ENCODE measurements at places on chromosomes 6 and 20.

GRCh38 chr20:38926934-38927616 lies 858 bp downstream of the FAM83D start:
- DNase-seq: no peak

DNA sequence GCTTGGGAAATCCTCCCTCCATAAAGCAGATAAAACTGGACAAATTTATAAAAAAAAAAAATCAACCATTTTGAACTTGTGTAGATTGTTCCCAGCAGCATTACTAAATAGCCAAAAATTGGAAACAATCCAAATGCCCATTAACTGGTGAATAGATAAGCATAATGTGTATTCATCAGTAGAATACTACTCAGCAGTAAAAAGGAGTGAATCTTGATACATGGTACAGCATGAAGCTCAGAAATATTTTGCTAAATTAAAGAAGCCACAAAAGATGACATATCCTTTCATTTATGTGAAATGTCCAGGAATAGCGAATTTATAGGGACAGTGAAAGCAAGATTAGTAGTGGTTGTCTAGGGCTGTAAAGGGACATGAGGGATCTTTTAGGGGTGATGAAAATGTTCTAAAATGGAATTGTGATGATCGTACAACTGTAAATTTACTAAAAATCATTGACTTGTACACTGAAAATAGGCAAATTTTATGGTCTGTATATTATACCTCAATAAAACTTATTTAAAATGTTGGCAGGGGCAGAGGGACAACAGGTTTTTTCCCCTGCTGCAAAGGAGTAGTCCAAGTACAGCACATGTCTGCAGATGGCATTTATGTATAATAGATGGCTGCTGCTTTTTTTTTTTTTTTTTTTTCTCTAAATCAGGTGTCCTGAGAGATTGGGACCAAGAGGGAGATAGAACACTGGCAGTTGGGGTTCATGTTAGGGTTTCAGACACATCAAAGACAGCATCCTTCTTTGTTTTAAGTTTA lies 59.5 kb downstream of the CBFA2T2 start:
- DNase-seq: no peak

GRCh38 chr6:166269301-166270039 lies 38.7 kb downstream of the PRR18 start:
- no peak for DNase-seq

- DNase-seq: no peak
These were observed 62.2 kb upstream of the PDE10A start for GRCh38 chr6:165725201-165725600.

GRCh38 chr6:153092082-153093013 lies 38.7 kb downstream of the RGS17 start:
- DNase-seq: peak; percentile 60

DNA sequence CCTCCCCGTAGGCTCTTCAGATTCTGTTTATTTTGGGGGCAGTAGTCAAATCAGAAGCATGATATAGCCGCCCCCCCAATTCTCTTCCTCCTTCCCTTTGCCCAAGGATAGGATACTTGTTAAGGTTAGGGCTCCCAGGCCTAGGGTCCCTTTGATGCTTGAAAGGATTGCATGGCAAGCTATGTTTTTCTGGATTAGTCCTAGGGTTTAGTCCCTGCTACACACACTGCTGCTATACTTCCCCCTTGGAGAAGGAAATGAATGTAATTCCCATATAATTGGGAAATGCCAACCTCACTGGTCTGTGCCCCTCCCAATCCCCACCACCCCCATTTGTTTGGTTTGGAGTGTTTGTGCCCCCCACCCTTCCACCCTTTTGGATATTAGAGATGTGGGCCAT lies 62.8 kb downstream of the ZFAND3 start:
- no peak for DNase-seq

GRCh38 chr6:108927927-108928326 lies 79.7 kb downstream of the ARMC2 start:
- DNase-seq: no peak

- DNase-seq: no peak
These were observed 471.8 kb upstream of the AGPAT4 start for GRCh38 chr6:161745594-161746141.

GRCh38 chr6:144266091-144266649 lies 19.0 kb upstream of the UTRN start:
- DNase-seq: peak; percentile 59

DNA sequence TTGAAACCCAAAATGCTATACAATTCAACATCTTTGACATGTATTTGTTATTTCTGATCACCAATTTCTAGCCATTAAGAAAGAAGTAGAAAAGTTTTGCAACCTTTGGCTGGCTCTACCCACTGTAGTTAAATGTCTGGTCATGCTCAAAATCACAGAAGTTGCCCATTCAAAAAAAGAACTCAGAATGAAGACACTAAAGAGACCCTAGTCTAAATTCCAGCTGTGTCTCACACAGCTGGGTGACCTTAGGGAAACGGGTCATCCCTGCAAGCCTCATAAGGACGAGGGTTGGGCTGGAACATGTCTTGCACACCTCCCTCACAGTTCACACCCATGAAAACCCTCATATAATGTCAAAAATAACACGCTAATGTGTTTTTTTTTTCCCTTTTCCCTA lies 10.3 kb downstream of the FOXQ1 start:
- no peak for DNase-seq

GRCh38 chr20:17612287-17612991 lies 42.6 kb downstream of the DSTN start:
- DNase-seq: no peak

GRCh38 chr20:19849341-19850197 lies 91.5 kb downstream of the RIN2 start:
- no peak for DNase-seq

DNA sequence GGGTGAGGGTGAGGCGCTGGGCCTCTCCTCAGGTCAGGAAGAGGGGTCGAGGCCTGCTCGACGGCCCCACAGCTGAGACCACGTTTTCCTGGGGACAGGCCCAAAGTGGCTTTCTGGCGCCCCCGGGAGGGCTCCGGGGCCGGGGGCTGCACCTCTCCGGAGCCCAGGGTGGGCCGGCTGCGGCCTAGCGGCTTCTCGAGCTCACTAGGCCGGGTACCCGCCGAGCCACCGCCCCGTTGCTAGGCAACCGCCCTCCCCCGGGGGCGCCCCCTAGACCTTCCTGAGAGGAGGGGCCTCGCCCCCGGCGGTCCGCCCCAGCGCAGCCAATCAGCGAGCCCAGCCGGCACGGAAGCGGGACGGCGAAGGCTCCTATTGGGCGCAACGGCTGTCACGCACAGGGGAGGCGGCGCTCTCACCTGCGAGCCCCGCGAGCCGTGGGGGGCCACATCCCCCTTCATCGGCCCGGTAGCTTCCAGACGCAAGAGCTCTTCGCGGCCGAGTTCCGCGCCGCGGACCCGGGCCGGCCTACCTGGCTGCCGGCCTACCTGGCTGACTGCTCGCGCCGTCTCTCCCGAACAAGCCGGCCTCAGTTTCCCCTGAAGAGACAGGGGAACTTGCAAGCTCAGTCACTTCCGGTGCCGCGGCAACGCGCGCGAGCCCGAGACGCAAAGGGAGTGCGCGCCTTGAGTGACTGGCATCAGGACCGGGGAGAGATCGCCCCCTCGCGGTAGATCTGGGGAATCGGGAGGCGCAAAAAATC lies 831 bp upstream of the BCL2L1 start:
- peak; percentile 95 for DNase-seq

- DNase-seq: no peak
These were observed 999.4 kb upstream of the GJE1 start for GRCh38 chr6:141133346-141133745.

- DNase-seq: peak; percentile 93
These were observed 61.2 kb downstream of the IGF2R start for GRCh38 chr6:160030103-160030502.

DNA sequence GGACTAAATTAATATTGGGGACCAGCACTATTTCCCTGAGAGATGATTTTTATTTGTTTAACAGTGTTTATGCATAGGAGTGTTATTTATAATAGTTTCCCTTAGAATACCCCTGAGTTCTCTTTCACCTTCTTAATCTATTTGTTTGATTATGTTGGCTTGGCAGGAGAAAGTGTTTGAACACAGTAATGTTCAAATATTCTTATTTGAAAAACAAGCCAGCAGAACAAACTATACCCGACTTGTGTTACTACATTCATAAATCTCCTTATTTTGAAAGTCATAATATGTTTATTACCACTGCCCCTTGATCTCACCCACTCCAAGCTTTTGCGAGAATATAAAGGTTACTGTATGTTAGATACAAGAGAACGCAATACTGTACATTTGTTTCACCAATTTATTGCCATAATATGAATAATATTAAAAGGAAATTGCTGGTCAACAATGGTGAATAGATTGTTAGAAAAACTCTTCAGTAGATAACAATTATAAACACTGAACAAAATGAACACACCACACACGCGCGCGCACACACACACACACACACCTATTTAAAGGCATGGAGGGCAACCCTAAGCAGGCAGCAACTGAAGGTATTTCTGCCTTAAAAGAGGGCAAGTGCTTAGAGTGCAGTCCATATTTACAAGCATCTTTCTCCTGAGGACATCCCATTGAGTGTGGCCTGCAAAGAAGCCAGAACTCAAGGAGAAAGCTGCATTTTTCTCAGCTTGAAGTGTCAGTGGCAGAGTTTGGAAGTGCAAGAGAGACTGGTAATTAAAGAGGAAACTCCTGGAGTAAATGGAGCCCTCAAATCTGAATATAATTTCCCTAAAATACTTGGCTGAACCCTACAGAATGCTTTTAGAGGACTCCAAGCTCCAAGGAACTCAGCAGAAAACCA lies 279.4 kb upstream of the MAN1A1 start:
- no peak for DNase-seq

- no peak for DNase-seq
These were observed 621 bp downstream of the GPR63 start for GRCh38 chr6:96836631-96837080.

GRCh38 chr6:89050155-89050554 lies 30.4 kb upstream of the PNRC1 start:
- DNase-seq: no peak

GRCh38 chr6:15798533-15799255 lies 135.9 kb upstream of the DTNBP1 start:
- DNase-seq: no peak

- no peak for DNase-seq
These were observed 758.3 kb downstream of the HDGFL1 start for GRCh38 chr6:23327621-23328020.

DNA sequence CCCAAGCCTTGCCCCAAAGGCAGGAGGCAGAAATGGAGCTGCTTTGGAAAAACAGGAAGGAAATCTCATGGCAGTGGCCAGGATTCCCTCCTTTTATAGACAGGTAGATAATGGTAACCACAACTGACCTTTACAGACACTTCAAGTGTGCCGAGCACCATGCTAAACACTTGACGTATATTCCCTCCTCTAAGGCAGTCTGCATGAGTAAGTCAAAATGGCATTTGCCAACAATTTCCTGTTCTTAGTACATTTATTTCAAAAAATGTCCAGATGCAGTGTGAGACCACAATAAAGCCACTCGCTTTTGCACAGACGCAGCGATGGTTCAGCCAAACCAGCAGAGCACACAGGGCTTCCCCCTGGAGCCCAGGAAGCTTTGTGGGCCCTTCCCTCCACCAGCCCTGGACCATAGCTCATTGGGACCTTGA lies 16.5 kb upstream of the GPR6 start:
- DNase-seq: no peak

DNA sequence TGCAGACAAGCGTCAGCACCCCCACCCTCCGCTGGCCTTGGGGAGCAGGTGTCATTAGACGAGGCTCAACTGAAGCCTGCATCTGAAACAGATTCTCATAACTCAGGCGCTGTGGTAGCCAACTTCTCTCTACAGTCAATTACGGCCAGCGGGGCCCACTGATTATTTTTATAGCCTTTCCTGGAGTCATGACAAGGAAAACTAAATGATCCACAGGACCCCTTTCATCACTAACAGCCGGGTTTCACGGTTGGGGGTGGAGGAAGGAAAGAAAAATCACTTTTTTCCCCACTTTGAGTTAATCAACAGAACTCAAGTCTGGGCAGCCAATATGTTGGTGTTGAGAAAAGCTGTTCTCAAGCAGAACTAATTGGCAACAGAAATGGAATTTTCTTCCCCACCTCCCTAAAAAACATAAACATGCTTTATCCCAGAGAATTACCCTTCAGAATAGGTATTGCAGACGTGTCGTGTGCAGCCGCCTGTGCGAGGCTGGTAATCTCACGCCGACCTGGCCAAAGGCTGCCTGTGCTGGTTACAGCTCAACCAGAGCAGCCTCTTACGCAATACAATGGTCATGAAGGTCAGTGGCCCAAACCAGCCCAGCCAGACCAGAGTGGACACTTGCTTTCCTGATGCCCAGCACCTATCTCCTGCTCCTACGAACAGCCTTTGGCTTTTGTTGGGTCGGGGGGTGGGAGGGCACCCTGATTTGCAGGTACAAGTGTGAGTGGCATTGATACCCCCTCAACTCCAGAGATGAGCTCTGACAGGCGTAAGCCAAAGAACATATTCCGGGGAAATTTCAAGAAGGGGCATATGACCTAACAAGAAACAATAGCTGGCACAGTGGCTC lies 11.0 kb downstream of the RIPOR3 start:
- peak; percentile 69 for DNase-seq

GRCh38 chr6:98539741-98540140 lies 294.6 kb upstream of the POU3F2 start:
- no peak for DNase-seq

- peak; percentile 15 for DNase-seq
These were observed 361.9 kb downstream of the BCKDHB start for GRCh38 chr6:80468398-80468797.

- no peak for DNase-seq
These were observed 69.9 kb downstream of the SESN1 start for GRCh38 chr6:109024784-109025183.

GRCh38 chr20:53405139-53405538 lies 188.5 kb downstream of the ZNF217 start:
- no peak for DNase-seq

DNA sequence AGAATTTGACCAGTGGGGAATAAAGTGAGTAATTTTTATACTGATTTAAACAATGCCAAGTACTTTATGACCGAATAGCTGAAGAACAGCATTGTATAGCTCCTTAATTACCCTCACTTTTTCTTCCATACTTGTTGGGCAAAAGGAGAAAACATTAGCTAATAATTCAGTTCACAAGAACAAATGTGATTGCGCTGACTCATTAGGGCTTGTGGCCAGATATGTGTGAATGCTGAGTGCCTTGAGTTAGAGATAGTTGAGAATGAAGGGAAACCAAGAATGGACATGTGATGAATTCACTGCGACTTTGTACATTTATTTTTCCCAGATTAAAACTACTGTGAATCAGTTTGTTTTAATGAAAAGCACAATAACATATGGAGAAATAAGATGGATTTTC lies 669.4 kb downstream of the TFAP2A start:
- no peak for DNase-seq

DNA sequence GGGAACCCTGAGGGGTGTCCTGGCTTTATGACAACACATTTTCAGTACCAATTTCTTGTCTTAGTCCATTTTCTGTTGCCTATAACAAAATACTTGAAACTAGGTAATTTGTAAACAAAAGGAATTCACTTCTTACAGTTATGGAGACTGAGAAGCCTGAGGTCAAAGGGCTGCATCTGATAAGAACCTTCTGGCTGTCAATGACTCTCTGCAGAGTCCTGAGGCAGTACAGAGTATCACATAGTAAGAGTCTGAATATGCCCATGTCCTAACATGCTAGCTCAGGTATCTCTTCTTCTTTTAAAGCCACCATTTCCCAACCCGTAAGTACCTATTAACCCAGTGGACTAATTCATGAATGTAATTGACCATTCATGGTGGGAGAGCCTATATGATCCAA lies 1458.6 kb upstream of the EYS start:
- DNase-seq: no peak

- no peak for DNase-seq
These were observed 633 bp downstream of the RPRD1B start for GRCh38 chr20:38034108-38034649.

Data from kidney glomerular epithelial cell (primary cell).